ENCODE measurements at places on chromosomes 3 and 15.

DNA sequence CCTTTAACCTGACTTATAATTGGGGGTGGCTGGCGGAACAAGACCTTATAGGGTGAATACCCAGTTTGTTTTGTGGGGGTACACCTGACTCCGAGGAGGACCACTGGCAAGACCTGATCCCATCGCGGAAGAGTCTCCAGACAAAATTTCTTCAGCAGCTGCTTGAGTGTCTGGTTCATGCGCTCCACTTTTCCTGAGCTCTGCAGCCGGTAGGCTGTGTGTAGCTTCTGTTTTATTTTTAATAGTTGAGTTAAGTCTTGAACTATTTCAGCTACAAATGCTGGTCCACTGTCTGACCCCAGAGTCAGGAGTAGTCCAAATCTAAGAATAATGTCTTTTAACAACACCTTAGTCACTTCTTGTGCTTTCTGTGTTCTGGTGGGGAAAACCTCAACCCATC, 21.2 kb upstream of the NOX5 start:
- no peak for DNase-seq

DNA sequence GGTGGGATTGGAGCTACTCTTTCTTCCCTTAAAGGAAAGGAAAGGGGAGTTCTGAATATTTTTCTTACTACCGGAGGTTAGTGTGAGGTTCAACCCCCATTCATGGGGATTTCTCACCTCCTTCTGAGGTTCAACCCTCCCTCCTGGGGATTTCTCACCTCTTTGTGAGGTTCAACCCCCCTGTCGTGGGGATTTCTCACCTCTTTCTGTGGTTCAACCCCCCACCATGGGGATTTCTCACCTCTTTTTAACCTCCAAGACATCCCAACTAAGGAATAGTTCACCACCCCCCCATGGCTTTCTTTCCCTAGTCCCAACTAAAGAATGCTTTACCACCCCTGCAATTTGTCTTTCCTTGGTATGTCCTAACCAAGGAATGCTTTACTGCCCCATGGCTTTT, 520.3 kb downstream of the EDEM1 start:
- DNase-seq = no peak

DNA sequence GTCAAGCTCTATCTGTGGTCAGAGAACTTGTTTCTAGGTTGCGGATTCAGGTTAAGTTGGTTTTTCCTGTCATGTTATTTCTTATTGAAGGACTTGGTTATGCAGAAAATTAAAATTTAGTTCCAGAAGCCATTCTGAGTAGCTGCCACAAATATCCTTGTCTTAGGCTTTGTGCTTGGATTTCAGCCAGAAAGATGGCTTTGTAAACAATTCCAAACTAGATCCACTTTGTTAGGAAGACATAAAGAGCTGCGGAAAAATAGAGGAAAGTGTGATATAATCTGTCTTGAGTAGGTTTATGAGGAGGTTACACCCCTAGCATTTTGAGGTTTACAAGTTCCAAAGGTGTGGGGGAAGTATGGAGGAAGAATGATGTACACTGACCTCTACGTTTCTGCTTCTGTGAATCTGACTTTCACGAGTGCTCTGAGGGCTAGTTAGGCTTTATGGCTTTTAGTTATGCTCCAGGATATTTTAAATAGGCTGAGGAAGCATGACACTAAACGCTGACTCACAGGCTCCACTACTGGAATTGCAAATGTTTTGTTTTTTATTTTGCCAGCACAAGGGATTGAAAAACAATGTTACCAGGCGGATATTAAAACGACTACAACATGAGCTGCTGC, 46.3 kb upstream of the UTS2B start:
- no peak for DNase-seq

- DNase-seq = no peak
These were observed 120.7 kb upstream of the TOPAZ1 start for GRCh38 chr3:44120721-44121582.

- no peak for DNase-seq
These were observed 51.3 kb upstream of the MTMR10 start for GRCh38 chr15:31042751-31043150.

- no peak for DNase-seq
These were observed 39.8 kb downstream of the TUBGCP4 start for GRCh38 chr15:43410572-43411214.

DNA sequence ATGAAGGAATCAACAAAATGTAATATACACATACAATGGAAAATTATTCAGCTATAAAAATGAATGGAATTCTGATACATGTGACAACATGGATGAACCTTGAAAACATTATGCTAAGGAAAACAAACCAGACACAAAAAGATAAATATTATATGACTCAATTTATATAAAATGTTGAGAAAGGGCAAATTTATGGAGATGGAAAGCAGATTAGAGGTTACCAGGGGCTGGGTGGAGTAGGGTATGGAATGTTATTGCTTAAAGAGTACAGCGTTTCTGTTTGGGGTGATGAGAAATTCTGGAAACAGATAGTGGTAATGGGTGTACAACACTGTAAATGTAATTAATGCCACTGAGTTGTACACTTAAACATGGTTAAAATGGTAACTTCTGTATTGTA, 50.9 kb downstream of the EMC4 start:
- DNase-seq = no peak

DNA sequence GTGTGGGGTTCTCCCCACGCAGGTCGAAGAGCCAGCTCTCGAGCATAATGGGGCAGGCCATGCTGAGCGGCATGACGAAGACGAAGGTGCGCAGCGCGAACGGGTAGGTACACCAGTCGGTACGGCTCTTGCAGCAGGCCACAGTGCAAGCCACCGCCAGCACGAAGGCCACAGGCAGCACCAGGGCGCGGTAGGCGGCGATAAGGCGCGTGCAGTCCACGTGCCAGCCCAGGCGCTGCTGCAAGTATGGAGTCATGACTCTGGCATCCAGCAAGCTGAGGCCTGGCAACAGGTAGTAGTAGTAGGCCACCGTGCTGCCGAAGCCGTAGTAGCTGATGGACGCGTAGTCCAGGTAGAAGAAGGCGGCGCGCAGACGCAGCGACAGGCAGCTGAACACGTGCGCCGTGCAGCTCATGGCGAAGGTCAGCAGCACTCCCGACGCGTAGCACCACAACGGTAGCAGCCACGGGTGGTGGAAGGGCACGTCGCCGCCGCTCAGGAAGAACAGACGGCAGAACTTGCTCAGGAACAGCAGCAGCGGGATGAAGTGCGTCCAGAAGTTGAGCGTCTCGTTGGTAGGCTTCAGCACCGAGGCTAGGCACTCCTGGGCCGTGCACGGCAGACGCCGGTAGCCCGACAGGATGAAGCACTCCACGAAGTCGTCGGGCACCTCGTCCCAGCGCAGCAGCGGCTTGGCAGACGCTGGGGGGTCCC, 797 bp downstream of the PAQR9 start:
- no peak for DNase-seq

- DNase-seq = no peak
These were observed 97.1 kb upstream of the SPATA16 start for GRCh38 chr3:173238091-173238490.

DNA sequence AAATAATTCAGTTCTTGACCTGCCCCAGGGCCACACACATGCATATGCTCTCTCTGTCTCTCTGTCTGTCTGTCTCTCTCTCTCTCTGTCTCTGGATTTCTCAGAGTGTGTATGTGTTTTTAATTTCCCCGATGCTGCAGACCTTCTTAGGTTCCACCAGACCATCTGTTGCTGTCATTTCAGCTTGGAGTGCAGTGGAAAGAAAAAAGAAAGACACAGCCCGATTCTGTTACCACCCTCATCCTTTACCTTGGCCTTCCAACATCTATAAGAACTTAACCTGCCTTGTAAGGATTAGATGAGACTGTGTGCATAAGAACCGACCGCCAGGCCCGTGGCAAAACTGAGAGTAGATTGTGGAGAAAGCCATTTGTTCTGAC, 9.7 kb upstream of the PGPEP1L start:
- peak; percentile 10 for DNase-seq

- DNase-seq = no peak
These were observed 32.5 kb downstream of the TPRG1 start for GRCh38 chr3:189204167-189204866.

- DNase-seq = peak; percentile 4
These were observed 5.0 kb downstream of the MEX3B start for GRCh38 chr15:82040862-82041261.

DNA sequence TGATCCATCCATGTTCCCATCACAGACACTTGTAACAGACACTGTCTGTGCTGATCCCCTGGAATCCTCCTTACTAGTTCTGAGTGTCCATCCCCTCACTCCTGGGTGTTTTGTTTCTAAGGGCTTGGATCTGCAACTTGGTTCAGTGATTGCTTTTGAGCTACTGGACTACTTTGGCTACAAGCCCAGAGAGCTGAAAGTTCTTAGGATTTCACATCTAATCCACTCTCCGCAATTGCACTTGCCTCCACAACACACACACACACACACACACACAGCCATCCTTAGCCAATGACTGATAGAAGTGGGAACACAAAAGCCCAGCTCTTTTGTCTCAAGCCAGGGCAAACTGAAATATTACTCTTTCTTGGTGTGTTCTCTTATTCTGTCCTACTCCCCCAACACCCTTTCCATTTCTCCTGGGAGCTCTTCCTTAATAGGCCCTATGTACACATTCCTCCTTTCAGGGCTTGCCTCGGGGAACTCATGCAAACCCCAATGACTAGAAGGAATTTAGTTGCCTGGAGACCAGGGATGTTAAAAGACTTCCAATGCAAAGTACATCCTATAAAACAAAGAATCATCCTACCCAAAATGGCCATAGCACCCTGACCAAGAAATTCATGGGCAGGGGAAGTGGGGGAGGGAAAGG, 206.1 kb upstream of the UBE2E2 start:
- DNase-seq = no peak

GRCh38 chr3:945738-946137, 147.1 kb upstream of the CNTN6 start:
- no peak for DNase-seq

DNA sequence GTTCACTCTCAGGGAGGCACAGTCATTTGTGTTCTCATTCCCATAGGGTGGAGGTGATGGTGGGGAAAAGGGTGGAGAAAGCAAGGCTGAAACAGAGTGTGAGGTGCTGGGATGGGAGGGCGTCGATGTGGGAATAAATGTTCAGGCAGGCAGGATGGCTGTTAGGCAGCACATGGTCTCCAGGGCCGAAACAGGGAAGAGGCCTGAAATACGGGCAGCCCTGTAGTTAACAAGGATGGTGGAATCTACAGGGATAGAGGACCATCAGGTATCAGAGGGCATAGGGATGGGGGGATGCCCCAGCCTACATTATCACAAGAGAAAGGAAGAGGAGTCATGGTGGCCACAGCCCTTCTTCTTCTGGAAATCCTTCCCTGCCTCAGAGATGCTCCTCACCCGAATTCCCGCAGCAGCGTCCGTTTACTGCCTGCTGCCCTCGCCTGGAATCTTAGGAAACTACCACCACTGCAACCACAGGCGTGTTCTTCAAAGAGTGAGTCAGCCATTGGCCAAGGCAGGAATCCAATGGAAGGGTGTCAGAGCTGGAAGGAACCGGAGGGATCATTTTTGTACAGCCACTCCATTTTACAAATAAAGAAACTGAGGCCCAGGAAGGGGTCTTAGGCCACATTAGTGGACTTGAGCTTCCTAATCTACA, 49.7 kb upstream of the POMGNT2 start:
- no peak for DNase-seq

DNA sequence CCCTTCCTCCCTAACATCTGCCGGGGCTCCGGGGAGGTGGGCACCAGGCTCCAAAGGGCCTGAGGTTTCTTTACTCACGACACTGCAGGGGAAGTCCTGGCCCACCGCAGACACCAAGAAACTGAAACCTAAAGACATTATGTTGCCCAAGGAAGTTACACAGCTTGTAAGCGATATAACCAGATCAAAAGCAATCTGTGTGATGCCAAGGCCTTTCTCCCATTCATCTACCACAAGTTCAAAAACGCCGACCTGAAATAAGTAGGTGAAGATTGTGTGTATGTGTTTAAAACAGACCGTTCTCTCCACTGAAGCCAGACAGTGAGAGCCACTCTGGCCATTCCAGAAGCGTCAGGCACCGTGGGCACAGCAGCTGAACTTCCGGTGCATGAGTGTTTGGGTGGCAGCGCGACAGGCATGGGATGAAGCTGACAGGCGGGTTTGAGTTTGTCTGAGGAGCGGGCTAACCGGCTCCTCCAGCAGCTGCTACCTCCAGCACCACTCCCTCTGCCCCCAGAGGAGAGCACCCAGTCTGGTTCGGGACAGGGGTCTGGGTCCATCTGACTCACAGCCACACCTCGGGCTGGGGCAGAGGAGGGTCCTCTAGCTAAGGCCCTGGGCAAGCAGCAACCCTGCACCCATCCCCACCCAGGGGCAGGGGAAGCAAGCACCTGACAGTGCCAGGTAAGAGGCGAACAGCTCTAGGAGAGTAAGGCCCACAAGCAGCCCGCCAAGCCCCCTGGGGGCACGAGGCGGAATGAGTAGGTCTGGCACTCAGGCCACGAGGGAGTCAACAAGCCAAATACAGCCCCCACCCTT, 1.3 kb downstream of the TNK2 start:
- DNase-seq = no peak

DNA sequence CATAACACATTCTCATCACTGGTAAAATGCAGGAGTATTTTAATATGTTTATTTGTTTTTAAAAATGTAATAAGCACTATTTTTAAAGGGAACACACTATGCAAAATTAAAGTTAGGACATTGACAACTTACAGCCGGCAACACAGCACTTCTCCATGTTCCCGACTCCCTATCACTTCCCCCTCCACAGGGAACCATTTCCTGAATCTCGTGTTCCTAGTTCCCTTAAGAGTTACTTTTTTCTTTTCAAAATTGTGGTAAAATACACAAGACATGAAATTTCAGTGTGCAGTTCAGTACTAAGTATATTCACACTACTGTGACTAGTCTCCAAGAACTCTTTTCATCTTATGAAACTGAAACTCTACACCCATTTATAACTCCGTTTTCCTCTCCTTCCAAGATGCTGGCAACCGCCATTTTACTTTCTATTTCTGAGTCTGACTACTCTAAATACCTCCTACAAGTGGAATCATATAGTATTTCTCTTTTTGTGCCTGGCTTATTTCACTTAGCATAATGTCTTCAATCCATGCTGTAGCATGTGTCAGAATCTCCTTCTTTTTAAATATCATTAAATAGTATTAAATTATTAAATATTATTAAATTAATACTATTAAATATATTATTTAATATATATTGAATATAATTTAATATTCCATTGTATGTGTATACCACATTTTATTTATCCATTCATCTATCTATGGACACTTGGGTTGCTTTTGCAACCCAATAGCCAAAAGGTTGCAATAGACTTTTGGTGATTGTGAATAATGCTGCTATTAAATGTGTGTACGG, 25.9 kb upstream of the UBE2Q2 start:
- DNase-seq = no peak

DNA sequence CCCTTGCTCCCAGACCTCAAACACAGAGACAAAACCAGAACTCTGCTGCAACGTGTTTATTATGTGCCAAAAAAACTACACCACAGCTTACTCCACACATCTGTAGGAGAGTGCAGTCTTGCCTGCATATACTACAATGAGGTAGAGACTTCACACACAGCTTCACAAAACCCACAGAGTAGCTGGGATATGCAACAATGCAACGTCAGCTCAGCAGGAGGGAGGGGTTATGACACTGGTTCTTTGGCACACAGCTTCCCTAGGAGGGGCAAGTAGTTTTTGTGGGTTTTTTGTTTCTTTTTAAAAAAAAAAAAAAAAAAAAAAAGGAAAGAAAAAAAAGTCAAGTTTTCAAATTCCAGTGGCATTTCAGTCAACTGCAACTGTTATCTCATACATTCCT, 2.9 kb upstream of the RPS17 start:
- DNase-seq = no peak
